ENCODE measurements at places on chromosomes 7 and 10.

- H3K27me3 ChIP-seq: no peaks in the 10 kb centered on the region
- no peak for DNase-seq
- no peak overlapping the region for H3K27ac ChIP-seq
- H3K4me1 ChIP-seq: no peaks in the 10 kb centered on the region
- no peak overlapping the region for H3K4me3 ChIP-seq
- no peaks in the 10 kb centered on the region for H3K36me3 ChIP-seq
Observed at GRCh38 chr10:65754112-65754511, 1171.7 kb upstream of the LRRTM3 start.

GRCh38 chr7:44068054-44068453 lies 2.7 kb upstream of the PGAM2 start:
- H3K27ac ChIP-seq: no peak overlapping the region
- H3K27me3 ChIP-seq: peaks cover 8% of the 10 kb centered on the region
- no peak overlapping the region for H3K4me3 ChIP-seq
- peaks cover 22% of the 10 kb centered on the region for H3K4me1 ChIP-seq
- H3K36me3 ChIP-seq: no peaks in the 10 kb centered on the region

- H3K27me3 ChIP-seq: no peaks in the 10 kb centered on the region
- DNase-seq: peak; percentile 77
- H3K4me1 ChIP-seq: no peaks in the 10 kb centered on the region
- H3K36me3 ChIP-seq: peaks cover 65% of the 10 kb centered on the region
Observed at GRCh38 chr10:13206546-13207443, 27.4 kb downstream of the UCMA start.

- H3K4me3 ChIP-seq: no peak overlapping the region
- no peak overlapping the region for H3K27ac ChIP-seq
- no peak for DNase-seq
- peaks cover 1% of the 10 kb centered on the region for H3K4me1 ChIP-seq
- no peaks in the 10 kb centered on the region for H3K36me3 ChIP-seq
- no peaks in the 10 kb centered on the region for H3K27me3 ChIP-seq
Observed at GRCh38 chr10:5146920-5147254, 38.1 kb downstream of the AKR1C8 start.

DNA sequence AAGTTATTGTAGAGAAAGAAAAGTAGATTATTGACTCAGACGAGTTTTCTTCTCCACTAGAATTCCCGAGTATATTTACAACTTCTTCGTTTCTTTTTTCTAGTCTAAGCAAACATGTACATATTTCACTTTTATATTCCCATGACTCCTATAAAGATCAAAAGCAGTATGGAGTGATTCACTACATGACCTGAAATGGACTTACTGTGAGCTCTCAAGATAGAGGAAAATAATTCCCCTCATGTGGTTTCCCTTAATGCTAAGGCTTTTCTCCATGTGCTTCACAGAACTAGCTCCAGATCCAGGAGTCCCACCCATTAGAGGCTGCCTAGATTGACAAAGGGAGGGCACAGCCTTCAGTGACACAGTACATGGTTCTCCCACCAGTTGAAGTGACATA lies 823.1 kb upstream of the LRRTM3 start:
- H3K36me3 ChIP-seq: no peaks in the 10 kb centered on the region
- H3K27me3 ChIP-seq: no peaks in the 10 kb centered on the region
- DNase-seq: no peak
- no peak overlapping the region for H3K27ac ChIP-seq

- no peaks in the 10 kb centered on the region for H3K27me3 ChIP-seq
- H3K4me1 ChIP-seq: peaks cover 9% of the 10 kb centered on the region
Observed at GRCh38 chr7:111409714-111410422, 152.4 kb downstream of the IMMP2L start.

DNA sequence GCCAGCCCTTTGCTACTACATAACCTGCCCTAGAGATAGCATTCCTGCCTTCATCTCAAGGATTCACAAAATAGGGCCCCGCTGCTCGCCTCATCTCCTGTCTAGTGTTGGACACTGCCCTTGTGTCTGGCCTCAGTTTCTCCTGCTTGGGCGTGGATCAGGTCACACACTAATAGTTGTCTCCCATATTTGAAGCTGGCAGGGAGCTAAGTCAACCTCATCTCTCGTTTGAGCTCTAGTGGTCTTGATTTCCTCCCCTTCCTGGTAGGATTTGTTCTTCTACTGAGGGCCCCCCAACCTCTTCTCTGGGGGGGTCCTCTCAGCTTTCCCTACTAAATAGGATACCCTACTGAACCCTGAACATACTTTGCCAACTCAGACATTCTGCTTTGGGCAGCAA lies 42.2 kb downstream of the ADCYAP1R1 start:
- no peaks in the 10 kb centered on the region for H3K4me1 ChIP-seq
- no peak overlapping the region for H3K4me3 ChIP-seq
- no peaks in the 10 kb centered on the region for H3K36me3 ChIP-seq
- DNase-seq: no peak
- peaks cover 17% of the 10 kb centered on the region for H3K27me3 ChIP-seq
- H3K27ac ChIP-seq: no peak overlapping the region

DNA sequence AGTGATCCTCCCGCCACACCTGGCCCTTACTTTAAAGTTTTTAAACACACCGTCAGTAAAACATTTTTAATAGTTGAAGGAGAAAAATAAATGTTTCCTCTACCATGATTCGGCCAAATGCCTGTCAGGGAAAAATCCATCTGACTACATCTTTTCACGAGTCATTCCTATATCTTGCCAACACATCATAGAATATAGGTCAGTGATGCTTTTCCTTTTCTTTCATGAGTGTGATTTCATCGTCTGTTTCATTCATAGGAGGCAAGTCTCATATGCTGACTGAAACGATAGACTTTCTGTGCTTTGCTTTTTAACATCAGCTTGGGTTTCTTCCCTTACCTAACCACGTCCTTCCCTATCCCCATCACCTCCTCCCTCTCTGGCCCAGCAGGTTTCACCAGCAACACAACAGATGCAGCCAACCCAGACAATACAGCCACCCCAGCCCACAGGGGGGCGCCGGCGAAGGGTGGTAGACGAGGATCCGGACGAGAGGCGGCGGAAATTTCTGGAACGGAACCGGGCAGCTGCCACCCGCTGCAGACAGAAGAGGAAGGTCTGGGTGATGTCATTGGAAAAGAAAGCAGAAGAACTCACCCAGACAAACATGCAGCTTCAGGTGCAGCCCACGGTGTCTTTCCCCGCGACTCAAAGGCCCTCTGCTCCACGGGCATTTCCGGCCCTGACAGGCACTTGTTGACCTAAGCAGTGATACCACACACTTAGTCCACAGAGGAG lies 149.2 kb downstream of the TRIL start:
- H3K4me1 ChIP-seq: peaks cover 4% of the 10 kb centered on the region
- no peak overlapping the region for H3K4me3 ChIP-seq
- DNase-seq: peak; percentile 3

DNA sequence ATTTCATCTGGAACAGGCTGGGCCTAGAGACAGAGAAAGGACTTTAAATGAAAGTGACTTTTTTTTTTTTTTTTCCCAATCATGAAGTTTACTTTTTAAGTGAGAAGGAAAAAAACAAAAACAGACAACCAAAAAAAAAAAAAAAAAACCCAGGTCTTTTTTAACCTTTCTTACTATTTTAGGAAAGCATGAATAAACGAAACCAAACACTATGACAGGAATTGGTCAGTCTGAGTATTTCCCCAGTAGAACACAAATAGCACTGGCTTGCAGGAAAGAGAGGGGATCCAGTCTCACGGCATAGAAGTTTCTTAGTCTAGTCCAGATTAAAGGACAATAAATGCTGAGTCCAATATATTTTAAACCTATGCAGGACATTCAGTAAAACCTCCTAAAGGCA lies 180.5 kb upstream of the CCDC6 start:
- no peak overlapping the region for H3K27ac ChIP-seq
- no peaks in the 10 kb centered on the region for H3K27me3 ChIP-seq
- no peaks in the 10 kb centered on the region for H3K36me3 ChIP-seq

DNA sequence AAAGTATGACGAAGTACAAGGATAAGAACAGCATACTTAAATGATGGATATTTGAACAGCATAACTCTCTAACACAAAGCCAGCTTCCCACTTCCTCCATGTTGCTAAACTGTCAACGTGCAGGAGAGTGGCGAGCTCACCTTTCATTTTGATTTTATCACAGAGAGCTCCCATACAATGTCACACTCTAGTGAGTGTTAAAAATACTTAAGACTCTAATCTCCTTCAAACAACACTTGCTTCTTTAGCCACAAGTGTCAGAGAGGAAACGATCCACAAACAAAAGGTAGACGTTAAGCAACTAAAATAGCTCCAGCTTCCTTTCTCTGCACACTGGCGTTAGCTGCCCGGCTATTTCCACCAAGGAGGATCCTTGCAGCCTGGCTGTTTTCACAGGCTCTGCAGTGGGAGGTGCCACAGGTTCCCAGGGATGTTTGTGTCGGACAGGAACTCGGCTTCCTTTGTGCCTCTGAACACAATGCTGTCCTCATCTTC lies 194.6 kb downstream of the COBL start:
- peaks cover 6% of the 10 kb centered on the region for H3K4me1 ChIP-seq
- peak overlapping the region; percentile 30 for H3K4me3 ChIP-seq
- DNase-seq: peak; percentile 52
- no peaks in the 10 kb centered on the region for H3K27me3 ChIP-seq

- no peaks in the 10 kb centered on the region for H3K27me3 ChIP-seq
- H3K36me3 ChIP-seq: no peaks in the 10 kb centered on the region
- H3K27ac ChIP-seq: no peak overlapping the region
- H3K4me1 ChIP-seq: no peaks in the 10 kb centered on the region
Observed at GRCh38 chr10:43427166-43427825, 9.6 kb upstream of the ZNF487 start.

GRCh38 chr7:977326-978048 lies 2.1 kb upstream of the COX19 start:
- H3K4me1 ChIP-seq: peaks cover 3% of the 10 kb centered on the region
- no peaks in the 10 kb centered on the region for H3K27me3 ChIP-seq
- no peak for DNase-seq
- H3K36me3 ChIP-seq: peaks cover 5% of the 10 kb centered on the region
- H3K27ac ChIP-seq: no peak overlapping the region
